ENCODE measurements at places on chromosomes 16 and 17.
A peak's percentile ranks its signal among the peaks of the same experiment; 100 is the strongest.

- no peak for DNase-seq
Measured at GRCh38 chr16:51968749-51969148, 578.2 kb downstream of the TOX3 start.

DNA sequence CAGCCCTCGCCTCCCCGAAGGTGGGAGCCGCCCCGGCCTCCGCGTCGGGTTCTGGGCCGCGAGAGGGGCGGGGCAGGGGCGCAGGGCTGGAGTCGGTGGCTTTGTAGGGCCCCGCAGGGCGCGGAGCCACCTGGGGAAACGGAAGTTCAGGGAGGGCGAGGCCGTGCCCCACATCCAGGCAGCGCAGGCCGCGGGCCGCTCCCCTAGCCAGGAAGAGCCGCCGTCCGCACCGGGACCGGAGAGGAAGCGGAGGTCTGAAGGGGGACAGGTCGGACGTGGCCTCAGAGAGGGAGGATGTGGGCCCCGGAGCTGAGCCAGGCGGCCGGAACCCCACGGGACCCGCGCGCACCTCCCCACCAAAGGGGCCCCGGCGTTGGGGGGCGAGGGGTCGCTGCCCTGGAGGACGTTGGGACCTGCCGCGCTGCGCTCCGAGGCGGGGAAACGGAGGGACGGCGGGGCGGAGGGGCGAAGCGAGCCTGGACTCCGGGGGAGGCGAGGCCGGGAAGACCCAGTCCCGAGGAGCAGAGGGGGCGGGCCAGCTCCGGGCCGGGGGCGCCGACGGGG lies 482 bp upstream of the SLC16A3 start:
- DNase-seq = peak; percentile 36

DNA sequence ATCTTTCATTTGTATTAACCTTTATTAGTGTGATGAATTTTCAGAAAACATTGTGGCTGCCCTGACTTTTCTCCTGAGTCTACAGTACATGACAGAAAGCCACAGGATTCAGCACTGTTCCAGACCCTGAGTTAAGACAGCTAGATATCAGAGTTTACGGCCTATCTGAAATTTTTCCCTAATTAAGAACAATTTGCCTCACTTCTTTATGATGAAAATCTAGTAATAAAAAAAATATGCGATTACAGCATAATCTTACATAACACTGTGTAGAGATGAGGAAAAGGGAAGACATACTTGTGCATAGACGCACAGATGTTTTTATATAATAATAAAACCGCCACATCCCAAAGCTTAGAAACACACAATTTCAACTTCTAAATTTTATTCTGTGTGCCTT lies 7.3 kb downstream of the SPOP start:
- no peak for DNase-seq

DNA sequence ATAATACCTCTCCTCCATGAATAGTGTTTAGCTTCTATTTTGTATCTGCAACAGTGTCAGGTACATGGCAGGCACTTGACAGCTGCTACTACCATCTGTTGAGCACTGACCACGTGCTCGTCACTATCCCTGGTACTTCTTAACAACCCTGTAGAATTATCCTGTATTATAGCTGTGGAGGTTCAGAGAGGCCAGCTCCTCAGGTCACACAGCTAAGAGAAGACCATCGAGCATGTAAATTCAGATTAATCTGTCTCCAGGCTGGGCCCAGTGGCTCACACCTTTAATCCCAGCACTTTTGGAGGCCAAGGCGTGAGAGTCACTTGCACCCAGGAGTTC lies 26.3 kb downstream of the WSB1 start:
- no peak for DNase-seq

DNA sequence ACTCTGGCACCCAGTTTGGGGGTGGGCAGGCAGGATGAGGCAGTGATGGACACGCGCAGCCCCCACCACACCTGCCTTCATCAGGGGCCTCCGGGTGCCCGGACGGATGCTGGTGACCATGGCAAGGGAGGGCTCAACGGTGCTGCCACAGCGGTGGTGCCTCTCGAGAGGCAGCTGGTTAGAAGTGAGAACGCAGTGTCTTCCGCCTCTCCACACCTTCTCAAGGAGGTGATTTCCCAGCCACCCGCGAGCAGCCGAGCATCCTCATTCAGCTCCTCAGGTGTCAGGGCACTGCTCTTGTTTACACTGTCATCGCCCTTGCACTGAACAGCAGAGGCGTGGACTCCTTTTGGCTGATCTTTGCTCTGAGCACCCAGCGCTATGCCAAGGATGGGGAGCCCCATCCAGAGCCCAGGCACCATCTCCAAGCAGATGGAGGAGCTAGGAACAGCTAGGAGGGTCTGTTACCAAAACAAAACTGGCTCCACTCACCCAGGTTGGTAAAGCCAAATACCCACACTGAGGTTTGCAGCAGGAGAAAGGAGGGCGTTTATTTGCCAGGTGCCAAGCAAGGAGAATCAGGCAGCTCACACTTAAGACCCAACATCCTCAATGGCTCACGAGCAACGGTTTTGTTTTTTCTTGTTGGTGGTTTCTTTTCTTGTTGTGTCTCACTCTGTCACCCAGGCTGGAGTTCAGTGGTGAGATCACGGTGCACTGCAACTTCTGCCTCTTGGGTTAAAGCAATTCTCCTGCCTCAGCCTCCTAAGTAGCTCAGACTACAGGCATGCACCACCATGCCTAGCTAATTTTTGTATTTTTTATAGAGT lies 174.3 kb upstream of the TNRC6C start:
- no peak for DNase-seq
